ENCODE measurements at places on chromosomes 6 and 20.

- DNase-seq = peak; percentile 46
- peaks cover 5% of the 10 kb centered on the region for H3K36me3 ChIP-seq
- H3K27ac ChIP-seq = peak within 1 kb of the TSS; percentile 88
- H3K27me3 ChIP-seq = peaks cover 29% of the 10 kb centered on the region
- H3K4me3 ChIP-seq = peak within 1 kb of the TSS; percentile 82
Observed at GRCh38 chr6:72621291-72622093, at the start of gene KCNQ5. Gene KCNQ5, plus strand, starts transcription at chr6:72622064.

DNA sequence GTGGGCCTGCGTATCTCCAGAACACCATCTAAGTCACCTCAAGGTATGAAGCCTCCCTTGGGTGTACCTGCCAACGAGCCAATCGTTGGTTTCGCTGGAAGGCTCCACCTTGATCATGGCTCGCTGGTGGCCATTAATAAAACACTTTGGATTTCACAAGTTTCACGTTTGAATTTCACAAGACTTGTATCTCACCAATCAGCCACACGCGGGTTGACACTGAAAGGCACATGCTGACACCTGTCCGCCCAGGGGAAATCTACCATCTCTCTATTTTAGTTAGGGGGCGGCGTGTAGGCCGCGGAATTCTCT, 586 bp upstream of the HMGA1 start:
- no peaks in the 10 kb centered on the region for H3K27me3 ChIP-seq
- peaks cover 33% of the 10 kb centered on the region for H3K4me1 ChIP-seq
- peak overlapping the region; percentile 86 for H3K27ac ChIP-seq
- peak overlapping the region; percentile 77 for H3K4me3 ChIP-seq

- no peak overlapping the region for H3K4me3 ChIP-seq
- no peak overlapping the region for H3K27ac ChIP-seq
- no peaks in the 10 kb centered on the region for H3K27me3 ChIP-seq
- DNase-seq = no peak
Observed at GRCh38 chr6:55528624-55529023, 50.4 kb downstream of the HMGCLL1 start.

- H3K27ac ChIP-seq = no peak overlapping the region
- no peaks in the 10 kb centered on the region for H3K4me1 ChIP-seq
- no peaks in the 10 kb centered on the region for H3K36me3 ChIP-seq
- H3K4me3 ChIP-seq = no peak overlapping the region
Observed at GRCh38 chr6:1144842-1145767, 166.8 kb upstream of the FOXQ1 start.

DNA sequence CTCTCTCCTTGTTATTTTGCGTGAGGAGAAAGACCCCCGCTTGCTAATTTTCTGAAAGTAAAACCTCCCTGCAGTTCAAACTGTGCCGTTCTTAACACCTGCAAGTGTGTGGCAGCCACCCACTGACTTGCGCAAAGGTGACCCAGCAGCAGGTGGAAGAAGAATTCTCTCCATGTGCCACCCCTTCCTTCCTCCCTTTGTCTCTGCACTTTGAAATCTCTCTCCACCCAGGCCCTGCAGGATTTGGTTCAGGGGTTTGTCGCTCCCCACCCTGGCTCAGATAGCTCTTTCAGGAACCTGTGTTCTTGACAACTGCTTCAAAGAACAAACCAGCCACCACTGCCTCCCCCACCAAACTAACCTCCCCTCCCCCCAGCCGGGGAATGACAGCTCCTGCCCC, 41.4 kb downstream of the ZNF831 start:
- H3K4me1 ChIP-seq = peaks cover 4% of the 10 kb centered on the region
- no peak overlapping the region for H3K4me3 ChIP-seq
- peaks cover 6% of the 10 kb centered on the region for H3K36me3 ChIP-seq
- no peaks in the 10 kb centered on the region for H3K27me3 ChIP-seq
- no peak overlapping the region for H3K27ac ChIP-seq
- no peak for DNase-seq

DNA sequence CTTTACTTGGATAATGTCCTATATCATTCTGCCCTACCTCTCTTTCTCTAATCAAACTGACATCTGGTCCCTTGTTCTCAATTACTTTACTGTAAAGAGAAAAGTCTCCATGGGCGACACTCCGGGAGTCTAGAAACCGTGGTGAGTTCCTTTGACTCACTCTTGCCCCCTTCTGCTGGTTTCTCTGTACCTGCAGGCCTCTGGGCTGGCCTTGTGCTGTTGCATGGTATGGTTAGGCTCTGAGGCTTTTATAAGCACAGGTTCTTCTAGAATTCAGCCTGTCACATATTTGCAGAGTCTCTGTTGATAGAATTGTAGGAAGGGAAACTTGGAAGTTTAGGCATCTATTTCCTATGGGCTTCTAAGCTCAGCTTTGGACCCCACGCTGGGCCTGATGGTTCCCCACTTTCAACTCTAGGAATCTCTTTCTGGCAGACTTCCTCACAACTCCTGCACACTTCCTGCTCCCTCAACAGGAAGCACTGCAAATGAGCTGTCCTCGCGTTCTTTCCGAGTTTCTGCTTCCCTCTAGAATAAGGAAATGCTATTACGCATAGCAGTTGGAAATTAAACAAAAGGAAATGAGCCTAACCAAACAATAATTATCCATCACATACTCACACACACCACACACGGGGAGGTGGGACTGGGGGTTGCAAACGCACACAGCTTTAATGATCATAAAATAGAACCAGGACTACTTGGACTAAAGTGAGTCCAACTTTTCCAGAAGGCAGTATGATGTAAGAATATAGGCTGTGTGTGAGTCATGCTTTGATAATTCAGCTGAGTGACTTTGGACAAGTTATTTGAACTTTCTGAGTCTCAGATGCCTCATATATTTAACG, 683.3 kb downstream of the QKI start:
- DNase-seq = no peak
- no peaks in the 10 kb centered on the region for H3K27me3 ChIP-seq
- H3K27ac ChIP-seq = no peak overlapping the region
- no peaks in the 10 kb centered on the region for H3K4me1 ChIP-seq

DNA sequence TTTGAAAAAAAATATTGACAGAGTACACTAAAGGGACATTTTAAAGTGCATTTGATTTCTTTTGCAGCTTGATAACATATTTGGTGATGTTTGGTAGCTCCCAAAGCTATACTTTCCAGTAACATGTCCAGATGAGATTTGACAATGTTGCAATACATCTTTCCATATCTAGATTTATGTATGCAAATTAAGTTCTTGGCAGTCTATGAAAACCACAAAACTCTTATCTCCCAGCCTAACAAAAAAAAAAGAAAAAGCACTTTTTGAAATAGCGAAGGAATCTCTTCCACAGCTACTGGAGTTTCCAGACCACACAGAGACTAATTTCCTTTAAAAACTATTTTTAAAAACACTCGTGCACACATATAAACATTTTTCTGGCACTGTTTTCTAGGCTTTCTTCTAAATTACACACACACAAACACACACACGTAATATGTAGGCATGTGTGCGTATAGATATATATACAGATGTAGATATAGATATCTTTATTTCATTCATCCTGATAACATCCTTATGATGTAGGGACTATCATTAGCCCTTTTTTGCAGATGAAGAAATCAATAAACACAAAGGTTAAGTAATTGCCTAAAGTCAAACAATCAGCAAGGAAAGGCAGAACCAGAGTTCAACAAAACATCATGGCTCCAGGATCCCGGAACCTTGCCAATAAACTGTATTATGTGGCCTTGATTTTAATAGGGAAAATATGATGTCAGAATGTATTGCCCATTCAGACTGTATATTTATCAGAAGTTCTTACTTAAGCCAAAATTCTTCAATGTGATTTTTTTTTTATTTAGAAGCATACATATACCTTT, 93.3 kb downstream of the ADGRB3 start:
- no peaks in the 10 kb centered on the region for H3K27me3 ChIP-seq
- no peak overlapping the region for H3K27ac ChIP-seq
- H3K4me1 ChIP-seq = no peaks in the 10 kb centered on the region
- H3K4me3 ChIP-seq = no peak overlapping the region
- no peak for DNase-seq
- no peaks in the 10 kb centered on the region for H3K36me3 ChIP-seq

DNA sequence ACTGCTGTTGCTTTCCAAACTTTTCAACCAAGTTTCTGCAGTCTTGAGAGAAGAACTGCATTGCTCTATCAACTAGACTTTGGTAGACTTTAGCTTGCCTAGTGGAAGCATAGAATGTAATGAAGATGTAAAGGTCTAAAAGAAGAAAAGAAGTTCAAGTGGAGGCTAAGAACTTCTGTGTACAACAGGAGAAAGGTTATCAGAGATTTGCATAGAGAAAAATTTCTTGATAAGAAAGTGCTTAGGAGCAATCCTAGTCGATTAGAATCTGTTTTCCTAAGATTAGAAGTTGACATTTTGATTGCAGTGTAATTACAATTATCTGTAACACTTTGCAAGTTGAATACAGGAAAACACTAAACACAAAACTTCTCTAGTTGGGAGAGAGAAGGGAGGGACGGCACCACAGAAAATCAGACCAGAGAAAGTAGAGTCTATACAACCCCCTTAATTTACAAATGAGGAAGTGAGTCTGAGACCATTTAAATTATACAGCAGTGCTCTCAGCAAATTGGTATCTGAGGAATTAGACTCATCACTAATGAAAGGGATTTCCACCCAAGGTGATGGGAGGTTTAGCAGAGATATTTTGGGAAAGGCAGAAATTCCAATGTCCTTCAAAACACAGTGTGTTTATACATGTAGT, 194.3 kb upstream of the MARCKS start:
- DNase-seq = no peak
- H3K36me3 ChIP-seq = no peaks in the 10 kb centered on the region
- H3K4me1 ChIP-seq = no peaks in the 10 kb centered on the region
- no peak overlapping the region for H3K27ac ChIP-seq
- H3K27me3 ChIP-seq = peaks cover 2% of the 10 kb centered on the region
- no peak overlapping the region for H3K4me3 ChIP-seq

DNA sequence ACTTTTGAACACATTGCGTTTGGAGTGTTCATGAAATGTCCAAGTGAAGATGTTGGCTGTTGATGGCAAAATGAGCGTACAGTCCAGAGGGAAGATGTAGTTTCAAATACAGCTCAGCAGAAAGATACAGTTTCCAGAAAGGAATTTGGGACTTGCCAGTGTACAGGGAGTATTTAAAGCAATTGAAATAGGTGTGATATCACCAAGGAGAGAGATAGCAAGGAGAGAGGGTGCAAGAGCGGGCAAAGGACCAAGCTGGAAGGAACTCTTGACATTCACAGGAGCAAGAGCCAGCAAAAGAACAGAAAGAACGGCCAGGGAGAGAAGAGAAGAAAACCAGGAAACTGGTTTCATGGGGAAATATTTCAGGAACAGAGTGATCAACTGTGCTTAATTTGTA, 47.8 kb downstream of the CARMIL1 start:
- no peaks in the 10 kb centered on the region for H3K4me1 ChIP-seq
- no peak overlapping the region for H3K4me3 ChIP-seq
- H3K27ac ChIP-seq = no peak overlapping the region
- no peak for DNase-seq
- H3K36me3 ChIP-seq = no peaks in the 10 kb centered on the region
- peaks cover 2% of the 10 kb centered on the region for H3K27me3 ChIP-seq

DNA sequence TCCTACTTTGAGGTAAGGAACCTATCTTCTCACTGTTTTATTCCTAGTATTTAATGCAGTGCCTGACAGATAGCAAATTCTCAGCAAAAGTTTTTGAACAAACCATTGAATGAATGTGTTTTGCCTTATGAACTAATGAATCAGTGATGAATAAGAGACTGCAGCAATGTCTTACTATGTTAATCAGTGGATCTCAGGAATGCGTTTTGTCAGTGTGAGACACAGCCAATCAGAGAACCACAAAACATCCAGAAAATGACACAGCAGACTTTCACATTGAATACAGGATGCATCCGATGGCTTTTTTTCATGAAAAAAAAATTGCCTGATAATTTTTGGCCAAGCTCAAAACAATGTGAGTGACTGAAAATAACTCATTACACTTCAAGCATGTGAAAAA, 270.5 kb downstream of the BMP2 start:
- H3K36me3 ChIP-seq = no peaks in the 10 kb centered on the region
- no peak for DNase-seq
- no peak overlapping the region for H3K27ac ChIP-seq
- no peaks in the 10 kb centered on the region for H3K4me1 ChIP-seq
- H3K27me3 ChIP-seq = no peaks in the 10 kb centered on the region
